ENCODE measurements at places on chromosomes 11 and 22. TPM values are rescaled to one million over a fixed set of nuclear protein-coding genes. Genes with fewer than 3 reads are reported as not detected.

EHF gene
- polyA plus RNA-seq, result 0.22 TPM

OR4C5 gene
- polyA plus RNA-seq, result not detected

OR6T1 gene
- polyA plus RNA-seq, result not detected

XKR3 gene
- not detected for polyA plus RNA-seq

PGA3 gene
- not detected for polyA plus RNA-seq

ART1 gene
- 7.6 TPM for polyA plus RNA-seq

CATSPERZ gene
- not detected for polyA plus RNA-seq

POU2AF3 gene
- 4.7 TPM for polyA plus RNA-seq

- DNase-seq, result no peak
Measured at GRCh38 chr11:68202165-68202564, 10.9 kb downstream of the KMT5B start.

DNA sequence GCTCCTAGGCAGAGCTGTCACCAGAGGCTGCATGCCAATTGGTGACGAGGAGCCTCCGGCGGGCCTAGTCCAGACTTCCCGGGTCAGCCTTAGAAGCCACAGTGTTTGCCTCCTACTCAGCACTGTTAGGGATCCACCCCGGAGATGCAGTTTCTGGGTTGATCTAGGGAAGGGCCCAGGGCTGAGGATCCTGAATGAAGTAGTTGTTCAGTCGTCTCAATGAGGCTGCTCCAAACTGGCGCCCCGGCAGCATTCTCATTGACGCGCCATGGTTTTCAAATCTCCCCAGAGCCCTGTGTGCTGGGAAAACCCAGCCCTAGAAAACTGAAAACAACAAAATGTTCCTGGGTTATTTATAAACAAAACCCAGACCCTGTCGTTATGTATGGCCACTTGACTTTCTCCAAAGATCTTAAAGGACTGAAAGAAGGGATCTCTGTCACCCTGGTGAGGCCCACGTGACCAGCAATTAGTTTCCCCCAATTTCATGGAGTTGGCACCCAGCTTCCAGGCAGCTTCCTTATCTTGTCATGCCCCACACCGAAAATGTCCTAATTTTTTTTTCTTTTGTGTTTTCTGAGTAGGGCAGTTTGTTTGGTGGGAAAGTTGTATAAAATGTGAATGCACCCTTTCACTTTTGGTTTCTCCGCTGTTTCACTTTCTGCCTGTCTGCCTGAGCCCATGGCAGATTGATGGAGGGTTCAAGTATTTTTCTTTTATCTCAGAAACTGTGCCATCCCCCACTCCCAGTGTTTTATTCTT lies 2.0 kb upstream of the EHD1 start:
- DNase-seq, result no peak

DNA sequence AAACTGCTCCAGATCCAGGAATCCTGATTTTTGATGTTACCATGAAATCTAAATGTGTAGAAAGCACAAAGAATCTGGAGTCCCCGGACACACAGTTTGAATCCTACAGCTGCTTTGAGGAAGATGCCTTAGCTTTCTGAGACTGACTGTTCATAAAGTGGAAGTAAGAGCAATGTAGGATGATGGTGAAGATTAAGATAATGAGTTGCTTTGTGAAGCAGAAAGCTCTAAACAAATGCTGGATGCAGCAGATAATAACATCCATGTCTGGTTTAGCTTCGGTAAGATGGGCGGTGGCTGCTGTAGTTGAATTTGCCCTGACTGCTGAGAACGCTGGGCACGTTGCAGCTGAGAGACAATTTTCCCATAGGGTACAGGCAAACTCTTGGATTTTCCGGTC lies 20.1 kb downstream of the OVOL1 start:
- no peak for DNase-seq

DNA sequence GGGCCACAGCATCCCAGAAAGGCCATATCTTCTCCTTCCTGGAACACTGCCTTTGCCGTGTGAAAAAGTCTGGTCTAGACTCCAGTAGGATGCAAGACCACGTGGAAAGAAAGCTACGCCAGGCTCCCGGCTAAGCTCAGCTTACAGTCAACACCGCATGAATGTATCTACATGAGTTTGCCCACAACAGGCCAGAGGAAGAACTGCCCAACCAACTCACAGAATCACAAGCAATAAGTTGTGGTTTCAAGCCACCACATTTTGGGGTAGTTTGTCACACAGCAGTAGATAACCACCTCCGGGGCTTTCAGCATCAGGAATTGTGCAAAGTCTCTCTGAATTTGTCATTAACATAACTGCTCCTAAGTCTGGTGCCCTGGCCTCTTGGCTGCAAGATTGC lies 27.3 kb downstream of the HSPA8 start:
- DNase-seq, result no peak

DNA sequence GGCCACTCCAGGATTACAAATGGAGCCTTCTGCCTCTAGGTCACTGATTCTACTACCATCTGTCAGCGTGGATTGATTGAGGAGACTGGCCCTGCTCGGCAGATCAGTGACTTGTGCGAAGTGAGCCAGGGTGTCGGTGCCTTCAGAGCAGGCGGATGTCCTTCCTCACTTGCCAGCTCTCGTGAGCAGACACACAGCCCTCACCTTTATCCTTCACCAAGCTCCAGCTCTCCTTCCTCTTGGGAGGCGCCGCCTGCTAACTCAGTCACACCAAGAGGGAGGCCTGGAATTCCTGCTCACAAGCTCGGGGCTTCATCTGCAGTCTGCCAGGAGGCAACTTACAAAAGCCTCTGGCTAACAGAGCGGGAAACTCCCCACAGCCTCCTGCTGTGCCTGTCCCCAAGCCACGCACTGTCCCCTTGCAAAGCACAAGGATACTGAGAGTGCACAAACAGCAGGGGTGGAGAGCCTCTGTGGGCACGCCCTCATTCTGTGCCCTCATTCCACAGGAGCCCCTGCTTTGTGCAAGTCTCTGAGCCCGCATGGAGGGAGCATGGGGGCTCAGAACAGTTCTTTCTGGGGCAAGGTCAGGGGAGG lies 3.5 kb upstream of the TCF20 start:
- DNase-seq, result no peak

DNA sequence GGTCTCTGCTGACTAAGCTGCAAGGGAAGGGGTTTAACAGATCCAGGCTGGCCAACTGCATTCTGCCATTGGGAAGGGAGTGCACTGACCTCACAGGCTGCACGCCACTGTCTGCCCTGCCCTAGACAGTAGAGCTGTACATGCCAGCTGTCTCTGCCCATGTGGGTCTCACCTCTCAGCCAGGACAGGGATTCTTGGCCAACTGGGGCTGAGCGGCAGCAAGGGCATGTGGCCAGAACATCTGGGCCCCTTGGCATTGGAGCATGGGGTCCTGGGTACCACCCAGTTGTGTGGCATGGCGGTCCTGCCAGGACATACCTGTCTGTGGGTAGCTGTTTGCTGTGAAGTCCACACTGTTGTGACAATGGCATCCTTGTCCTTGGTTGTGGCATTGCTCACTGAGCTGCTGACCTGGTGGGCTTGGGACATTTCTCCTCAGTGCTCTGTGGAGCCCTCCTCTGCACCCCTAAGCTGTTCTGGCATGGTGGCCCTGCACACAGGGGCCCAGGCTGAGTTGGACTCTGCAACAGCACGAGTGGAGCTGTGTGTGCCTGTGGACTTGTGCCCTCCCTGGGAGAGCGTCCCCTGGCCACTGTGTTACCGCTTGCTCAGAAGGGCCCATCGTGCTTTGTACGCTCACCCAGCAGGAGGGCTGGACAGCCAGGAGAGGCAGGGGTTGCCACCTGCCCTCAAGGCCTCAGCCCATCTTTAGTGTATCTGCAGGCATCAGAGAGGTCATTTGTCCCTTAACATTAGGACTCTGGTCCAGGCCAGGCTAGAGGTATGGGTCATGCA lies 46.7 kb downstream of the MED15 start:
- no peak for DNase-seq

GRCh38 chr22:37202001-37202555 lies 10.2 kb downstream of the SSTR3 start:
- DNase-seq, result no peak

GRCh38 chr11:128294001-128294670 lies 293.2 kb downstream of the ETS1 start:
- DNase-seq, result no peak

GRCh38 chr11:86718999-86719398 lies 46.6 kb upstream of the ME3 start:
- no peak for DNase-seq

GRCh38 chr11:91926965-91927364 lies 297.7 kb upstream of the FAT3 start:
- peak; percentile 12 for DNase-seq

- DNase-seq, result no peak
Measured at GRCh38 chr22:49439373-49439772, 388.3 kb downstream of the BRD1 start.

- DNase-seq, result no peak
Measured at GRCh38 chr11:122093731-122094275, 22.2 kb downstream of the BLID start.

GRCh38 chr11:87425391-87425790 lies 387.7 kb downstream of the TMEM135 start:
- DNase-seq, result no peak

DNA sequence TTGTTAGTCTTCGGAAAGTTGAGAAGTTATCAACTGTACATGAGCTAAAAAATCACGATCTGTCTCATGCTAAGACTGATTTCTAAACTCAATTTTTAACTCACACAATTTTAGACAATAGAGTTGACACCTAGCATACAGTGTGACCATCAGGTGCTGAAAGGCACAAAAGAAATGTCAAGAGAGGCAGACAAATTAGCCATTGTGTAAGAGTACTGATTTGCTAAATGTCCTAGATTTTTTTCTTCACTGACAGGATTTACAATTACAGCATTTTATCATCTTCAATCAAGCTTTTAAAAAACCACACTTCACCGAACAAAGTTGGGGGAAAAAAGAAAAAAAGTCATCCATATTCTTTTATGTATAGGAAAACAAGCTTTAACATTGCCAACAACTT lies 7.0 kb downstream of the LGR4 start:
- DNase-seq, result no peak

GRCh38 chr22:28180804-28181731 lies 262.0 kb upstream of the PITPNB start:
- no peak for DNase-seq

- DNase-seq, result no peak
Measured at GRCh38 chr22:42560781-42561180, 7.0 kb downstream of the SERHL2 start.

GRCh38 chr22:32824531-32825312 lies 23.2 kb downstream of the TIMP3 start:
- no peak for DNase-seq

GRCh38 chr22:43889860-43890253 lies 2.0 kb downstream of the PNPLA5 start:
- no peak for DNase-seq

DNA sequence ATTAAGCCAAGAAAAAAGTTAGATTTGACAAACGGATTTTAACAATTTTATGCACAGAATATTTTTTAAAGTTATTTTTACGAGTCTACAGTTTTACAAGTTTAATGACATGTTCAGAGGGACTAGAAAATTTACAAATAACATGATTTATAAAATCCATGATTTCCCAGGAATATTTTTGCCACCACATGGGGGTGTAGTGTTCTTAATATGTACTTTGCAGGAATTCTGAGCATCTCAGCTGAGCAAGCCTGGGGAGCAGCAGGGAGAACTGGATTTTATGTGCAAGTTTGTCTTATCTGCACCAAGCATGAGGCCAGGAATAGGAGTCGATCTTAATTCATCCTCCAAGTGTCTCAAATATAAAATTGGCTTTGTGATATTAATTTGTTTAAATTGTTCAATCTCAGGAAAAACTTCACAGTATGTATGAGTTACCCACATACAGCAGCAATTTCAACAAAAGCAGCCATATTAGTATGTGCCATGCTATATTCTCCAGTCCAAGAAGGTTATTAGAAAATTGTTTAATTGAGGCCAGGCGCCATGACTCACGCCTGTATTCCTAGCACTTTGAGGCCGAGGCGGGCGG lies 826.3 kb downstream of the DLG2 start:
- no peak for DNase-seq
